ENCODE measurements at places on chromosomes 5 and 9. TPM values are rescaled to one million over a fixed set of nuclear protein-coding genes. Genes with fewer than 3 reads are reported as not detected.

DNA sequence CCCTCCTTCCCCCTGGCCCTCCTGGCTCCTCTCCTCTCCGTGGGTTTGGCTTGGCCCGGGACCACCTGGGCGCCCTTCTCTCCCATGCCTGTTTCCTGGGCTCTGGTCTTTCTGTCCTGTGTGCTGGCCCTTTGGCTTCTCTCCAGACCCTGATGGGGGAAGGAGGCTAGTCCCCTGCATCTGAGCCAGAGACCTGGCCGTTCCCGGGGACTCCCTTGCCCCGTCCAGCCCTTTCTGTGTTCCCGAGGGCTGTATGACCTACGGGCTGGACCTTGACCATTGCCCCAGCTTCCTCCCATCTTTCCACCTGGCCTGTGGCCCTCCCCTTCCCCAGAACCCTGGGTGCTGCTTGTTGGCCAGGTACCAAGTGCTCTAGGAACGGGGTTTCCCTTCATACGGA is 8.4 kb downstream of the NELFB start:
- peaks cover 54% of the 10 kb centered on the region for H3K36me3 ChIP-seq
- peaks cover under 1% of the 10 kb centered on the region for H3K4me1 ChIP-seq
- no peak overlapping the region for H3K4me3 ChIP-seq
- DNase-seq = no peak
- H3K27me3 ChIP-seq = no peaks in the 10 kb centered on the region
- no peak overlapping the region for H3K27ac ChIP-seq

- no peak overlapping the region for H3K4me3 ChIP-seq
- H3K27ac ChIP-seq = no peak overlapping the region
These were observed 183.0 kb downstream of the CDK5RAP2 start for GRCh38 chr9:120396931-120397330.

GRCh38 chr5:56463944-56464571 is 230.9 kb upstream of the ANKRD55 start:
- DNase-seq = no peak
- H3K27ac ChIP-seq = no peak overlapping the region

DNA sequence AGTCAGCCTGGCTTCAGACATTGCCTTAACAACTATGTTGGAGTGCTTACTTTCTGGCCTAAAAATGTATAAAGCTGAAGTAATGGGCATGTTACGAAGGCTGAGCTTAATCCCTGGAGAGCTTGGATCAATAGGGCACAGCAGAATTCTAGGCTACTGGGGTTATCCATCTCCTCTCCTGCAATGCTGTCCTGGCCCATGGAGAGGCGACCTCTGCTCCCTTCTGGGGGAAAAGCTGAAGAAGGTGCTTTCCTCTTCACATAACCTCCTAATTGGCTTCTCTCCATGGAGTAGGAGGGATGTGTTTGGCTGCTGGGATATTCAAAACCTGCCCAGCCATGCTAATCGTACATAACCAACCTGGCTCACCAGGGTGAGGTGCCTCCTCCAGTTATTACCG is 403.5 kb downstream of the DMRT2 start:
- no peak overlapping the region for H3K27ac ChIP-seq
- H3K27me3 ChIP-seq = peaks cover 6% of the 10 kb centered on the region
- no peak for DNase-seq
- no peaks in the 10 kb centered on the region for H3K4me1 ChIP-seq

- H3K36me3 ChIP-seq = no peaks in the 10 kb centered on the region
- H3K27ac ChIP-seq = no peak overlapping the region
- no peak overlapping the region for H3K4me3 ChIP-seq
- H3K4me1 ChIP-seq = no peaks in the 10 kb centered on the region
These were observed 362.8 kb downstream of the IRX1 start for GRCh38 chr5:3958389-3958788.

DNA sequence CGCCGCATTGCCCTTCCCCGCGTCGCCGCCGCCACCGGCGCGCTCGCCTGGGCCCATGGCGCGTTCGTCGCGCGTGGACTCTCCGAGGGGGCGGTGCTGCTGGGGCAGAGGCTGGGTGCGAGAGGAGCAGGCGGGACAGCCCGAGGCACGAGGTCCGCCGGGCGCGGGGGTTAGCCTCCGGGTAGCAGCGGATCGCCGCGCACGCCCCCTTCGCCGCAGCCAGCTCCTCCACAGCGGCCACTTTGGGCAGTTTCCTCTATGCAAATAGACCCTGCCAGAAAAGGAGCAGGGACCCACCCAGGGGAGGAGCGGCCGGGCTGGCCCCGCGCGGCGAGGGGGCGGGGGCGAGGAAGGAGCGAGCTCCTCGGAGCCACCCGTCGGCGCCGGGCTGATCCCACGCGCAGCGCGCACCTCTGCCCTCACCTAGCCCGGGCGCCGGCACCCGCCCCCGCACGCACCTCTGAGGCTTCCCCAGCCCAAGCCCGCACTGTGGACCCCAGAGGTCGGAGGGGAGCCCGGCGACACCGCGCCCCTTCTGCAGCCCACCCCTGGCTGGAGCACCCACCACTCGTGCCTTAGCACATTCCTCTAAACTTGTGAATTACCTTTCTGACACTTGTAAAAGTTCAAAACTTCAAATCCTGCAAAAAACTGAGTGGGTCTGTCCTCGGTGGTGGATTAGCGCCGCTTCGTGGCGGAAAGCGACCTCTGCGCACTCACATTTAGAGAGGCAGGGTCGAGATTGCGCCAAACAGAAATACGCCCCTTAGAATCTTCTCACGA is at the start of gene COL23A1:
TSS of gene COL23A1 (minus strand) at position 253 of the 783 bp plus-strand sequence.
- peak within 1 kb of the TSS; percentile 80 for H3K4me3 ChIP-seq
- H3K27ac ChIP-seq = no peak within 1 kb of the TSS
- H3K27me3 ChIP-seq = peaks cover 41% of the 10 kb centered on the region
- peaks cover 14% of the 10 kb centered on the region for H3K36me3 ChIP-seq
- DNase-seq = peak; percentile 50

DNA sequence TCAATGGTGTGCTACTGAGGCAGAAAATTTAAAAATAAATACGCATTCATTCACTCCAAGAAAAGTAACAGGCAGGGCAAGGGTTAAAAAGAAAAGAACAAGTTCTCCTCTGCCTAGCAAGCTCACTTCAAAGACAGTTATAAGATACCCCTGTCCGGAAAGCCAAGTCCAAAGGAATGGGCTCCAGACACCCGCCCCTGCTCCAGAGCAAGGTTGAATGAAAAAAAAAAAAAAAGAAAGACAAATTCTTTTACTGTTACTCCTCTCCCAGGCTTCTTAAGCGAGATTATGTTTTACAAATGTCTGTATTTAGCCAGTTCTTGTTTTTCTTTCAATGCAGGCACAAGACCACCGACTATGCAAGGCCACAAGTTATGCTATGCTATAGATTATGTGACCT is 9.1 kb upstream of the ANXA2R start:
- H3K36me3 ChIP-seq = peaks cover 3% of the 10 kb centered on the region
- no peak overlapping the region for H3K4me3 ChIP-seq
- H3K27me3 ChIP-seq = no peaks in the 10 kb centered on the region
- H3K27ac ChIP-seq = peak overlapping the region; percentile 72
- peaks cover 12% of the 10 kb centered on the region for H3K4me1 ChIP-seq

Gene GARNL3
- 2.0 TPM for total RNA-seq

Gene PTGR1
- not detected for total RNA-seq

Gene HDAC3
- 71.1 TPM for total RNA-seq

Measured in naive thymus-derived CD8-positive, alpha-beta T cell (primary cell).